ENCODE measurements at places on chromosomes 5 and 9.

DNA sequence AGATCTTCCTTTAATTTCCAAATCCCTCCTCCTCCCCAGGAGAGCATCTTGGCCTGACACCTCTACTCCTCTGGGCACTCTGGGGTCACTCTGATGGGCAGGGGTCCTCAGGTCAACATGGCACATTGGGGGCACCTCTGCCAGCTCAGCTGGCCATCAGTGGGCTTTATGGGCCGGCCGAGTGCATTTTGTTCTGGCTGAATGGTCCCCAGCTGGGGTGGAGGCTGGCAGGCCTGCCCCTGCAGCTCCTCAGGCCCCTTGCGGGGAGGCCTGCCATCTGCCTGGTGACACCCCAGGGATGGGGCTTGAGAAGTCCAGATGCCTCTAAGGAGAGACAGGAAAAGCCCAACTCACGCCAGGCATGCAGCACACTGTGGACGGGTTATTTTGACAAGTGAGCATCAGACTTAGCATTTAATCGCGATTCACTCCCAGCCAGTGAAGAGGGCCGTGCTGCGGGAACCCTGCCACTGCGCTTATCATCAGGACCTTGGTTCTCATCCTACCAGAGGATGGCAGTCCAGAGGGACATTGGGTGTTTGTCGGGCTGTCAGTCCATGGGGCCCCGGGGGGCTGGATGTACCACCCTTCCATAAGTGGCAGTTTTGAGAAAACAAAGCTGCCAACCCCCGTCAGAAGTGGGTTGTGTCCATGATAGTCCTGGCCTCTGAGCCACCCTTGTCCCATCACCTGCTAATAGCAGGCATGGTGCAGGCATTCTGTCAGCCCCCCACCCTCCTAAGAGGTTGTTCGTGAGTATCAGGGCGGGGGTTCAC lies 21.7 kb downstream of the PHF2 start:
- no peak for DNase-seq

DNA sequence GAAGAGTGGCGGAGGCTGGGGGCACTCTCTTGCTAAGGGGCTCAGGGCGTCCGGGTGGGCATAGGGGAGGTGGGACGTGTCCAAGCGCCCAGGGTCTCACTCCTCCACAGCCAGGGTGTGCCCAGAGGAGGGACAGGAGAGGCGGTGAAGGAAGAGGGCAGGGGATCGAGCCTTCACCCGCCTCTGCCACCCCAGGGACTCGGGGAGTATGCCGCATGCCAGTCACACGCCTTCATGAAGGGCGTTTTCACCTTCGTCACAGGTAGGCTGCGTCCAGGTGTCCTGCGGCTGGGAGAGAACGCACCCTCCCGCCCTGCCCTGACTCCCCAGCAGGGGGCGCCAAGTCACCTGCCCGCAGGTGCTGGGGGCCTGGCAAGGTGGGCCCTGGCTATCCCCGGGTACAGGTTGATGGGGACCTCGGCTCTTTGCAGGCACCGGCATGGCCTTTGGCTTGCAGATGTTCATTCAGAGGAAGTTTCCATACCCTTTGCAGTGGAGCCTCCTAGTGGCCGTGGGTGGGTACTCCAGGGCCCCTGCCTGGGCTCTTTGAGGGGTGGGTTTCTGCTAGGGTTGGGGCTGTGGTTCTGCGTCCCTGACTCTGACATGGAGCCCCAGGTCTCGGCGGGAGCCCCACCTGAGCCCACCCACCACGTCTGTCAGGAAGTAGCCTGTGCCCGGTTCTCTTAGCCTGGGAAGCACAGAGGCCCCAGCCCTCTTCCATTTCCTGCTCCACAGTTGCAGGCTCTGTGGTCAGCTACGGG lies 552 bp downstream of the TMEM141 start:
- peak; percentile 29 for DNase-seq

DNA sequence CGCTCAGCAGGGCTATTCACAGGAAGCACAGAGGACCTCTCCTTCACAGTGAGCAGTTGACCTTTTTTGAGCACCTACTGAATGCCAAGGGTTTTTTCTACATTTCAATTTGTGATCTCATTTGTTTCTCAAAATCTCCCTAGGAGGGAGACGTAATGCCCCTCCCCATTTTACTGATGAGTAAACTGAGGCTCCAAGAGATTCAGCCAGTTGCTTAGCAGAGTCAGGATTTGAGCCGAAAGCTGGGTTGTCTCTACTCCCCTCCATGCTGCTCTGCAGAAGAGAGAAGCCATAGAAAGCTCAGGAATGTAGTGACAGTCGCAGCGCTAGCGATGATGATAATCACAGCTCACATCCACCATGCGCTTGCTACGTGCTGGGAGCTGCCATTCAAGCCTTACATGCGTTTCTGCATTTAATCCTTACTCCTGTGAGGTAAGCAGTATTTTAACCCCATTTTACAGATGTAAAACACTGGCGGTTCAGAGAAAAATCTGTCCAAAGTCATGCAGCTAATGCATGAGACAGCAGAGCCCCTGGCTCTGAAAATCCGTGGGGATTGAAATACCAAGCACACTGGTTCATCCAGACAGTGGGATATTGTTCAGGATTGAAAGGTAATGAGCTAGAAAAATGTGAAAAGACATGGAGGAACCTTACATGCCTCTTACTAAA lies 33.8 kb downstream of the ERGIC1 start:
- DNase-seq, result no peak

- no peak for DNase-seq
Measured at GRCh38 chr5:150060471-150060870, 25.9 kb downstream of the CSF1R start.

GRCh38 chr9:76588316-76588715 lies 129.3 kb downstream of the GCNT1 start:
- no peak for DNase-seq

Data from stimulated activated CD8-positive, alpha-beta memory T cell treated with anti-CD3 and anti-CD28 coated beads, Interleukin-4, amount 100 ng/mL, for 4 hours (primary cell).